Cortex of kidney (tissue), 1 donor: ENCODE measurements at places on chromosomes 7 and 10.

- DNase-seq = no peak
Measured at GRCh38 chr7:54856856-54857255, 97.8 kb upstream of the SEC61G start.

DNA sequence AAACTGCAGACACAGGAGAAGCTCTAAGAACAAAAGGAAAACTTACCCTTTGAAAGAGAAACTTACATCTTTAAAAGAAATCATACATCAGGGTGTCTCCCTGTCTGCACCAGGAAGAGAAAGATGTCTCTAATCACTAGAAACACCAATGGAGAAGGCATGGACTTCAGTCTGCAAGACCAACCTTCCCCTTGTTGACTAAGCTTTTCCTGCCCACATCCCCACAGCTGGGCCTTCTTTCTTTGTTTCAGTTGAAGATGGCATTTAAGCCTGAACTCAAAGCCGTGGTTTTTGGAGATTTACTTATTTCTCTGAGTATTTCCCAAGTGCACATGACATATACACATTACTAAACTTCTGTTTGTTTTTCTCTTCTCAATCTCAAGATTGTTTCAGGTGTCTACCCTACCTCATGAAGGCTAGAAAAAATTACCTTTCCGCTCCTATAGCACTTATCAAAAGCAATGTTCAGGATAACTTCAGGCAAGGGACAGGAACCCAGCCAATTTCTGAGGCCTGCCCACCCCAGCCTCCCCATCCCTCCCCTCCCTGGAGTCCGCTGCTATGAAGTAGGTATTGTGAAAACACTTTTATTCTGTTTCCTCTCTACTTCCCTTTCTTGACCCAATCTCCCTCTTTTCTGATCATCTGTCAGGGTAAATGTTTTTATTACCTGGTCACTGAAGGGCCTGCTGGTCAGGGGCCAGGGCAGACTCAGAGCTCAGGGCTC lies 2.8 kb upstream of the SLC29A3 start:
- no peak for DNase-seq

DNA sequence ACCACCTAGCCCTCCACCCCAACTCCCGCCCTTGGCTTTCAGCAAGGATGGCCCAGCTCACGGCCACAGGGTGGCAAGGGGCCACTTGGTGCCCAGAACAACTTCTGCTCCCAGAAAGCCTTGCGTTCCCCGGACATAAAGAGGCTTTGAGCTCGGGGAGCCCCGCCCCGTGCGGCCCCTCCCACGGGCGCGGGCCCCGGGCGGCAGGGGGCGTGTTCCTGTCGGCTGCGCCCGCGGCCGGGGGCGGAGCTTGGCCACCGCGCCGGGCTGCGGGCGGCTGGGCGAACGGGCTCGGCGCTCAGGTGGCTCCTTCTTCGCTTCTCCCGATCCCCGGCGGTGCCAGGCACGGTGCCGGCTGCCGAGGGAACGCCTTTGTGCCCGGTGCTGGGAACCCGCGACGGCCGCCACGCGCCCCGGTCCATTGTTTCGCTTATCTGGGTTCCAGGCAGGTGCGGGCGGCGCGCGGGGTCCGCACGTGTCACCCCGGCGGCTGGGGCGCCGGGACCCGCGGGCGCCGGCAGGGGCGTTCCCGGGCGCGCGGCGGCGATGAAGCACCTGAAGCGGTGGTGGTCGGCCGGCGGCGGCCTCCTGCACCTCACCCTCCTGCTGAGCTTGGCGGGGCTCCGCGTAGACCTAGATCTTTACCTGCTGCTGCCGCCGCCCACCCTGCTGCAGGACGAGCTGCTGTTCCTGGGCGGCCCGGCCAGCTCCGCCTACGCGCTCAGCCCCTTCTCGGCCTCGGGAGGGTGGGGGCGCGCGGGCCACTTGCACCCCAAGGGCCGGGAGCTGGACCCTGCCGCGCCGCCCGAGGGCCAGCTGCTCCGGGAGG lies at the start of gene NFE2L3:
Gene NFE2L3 (plus strand): TSS at position 246 of the 829 bp plus-strand sequence. CDS start 301 bp downstream, at position 547.
- DNase-seq = no peak

- no peak for DNase-seq
Measured at GRCh38 chr7:151125470-151125845, 39.2 kb downstream of the AGAP3 start.

DNA sequence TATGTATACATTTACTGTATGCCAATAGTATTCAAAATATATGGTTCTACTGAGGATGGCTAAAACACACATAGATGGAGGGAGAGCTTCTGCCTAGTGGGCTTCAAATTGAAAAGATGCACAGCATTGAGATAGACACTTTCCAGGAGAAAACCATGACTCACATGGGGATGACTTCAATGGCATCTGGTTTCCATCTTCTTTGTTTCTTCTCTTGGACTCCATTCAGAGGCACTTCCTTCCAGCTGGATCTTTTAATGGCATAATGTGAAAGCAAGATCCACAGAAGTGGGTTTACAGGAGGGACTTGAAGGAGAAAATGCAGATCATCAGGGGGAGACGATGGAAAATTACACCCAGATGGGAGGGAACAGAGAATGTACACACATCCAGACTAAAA lies 84.9 kb downstream of the ZNF365 start:
- no peak for DNase-seq

DNA sequence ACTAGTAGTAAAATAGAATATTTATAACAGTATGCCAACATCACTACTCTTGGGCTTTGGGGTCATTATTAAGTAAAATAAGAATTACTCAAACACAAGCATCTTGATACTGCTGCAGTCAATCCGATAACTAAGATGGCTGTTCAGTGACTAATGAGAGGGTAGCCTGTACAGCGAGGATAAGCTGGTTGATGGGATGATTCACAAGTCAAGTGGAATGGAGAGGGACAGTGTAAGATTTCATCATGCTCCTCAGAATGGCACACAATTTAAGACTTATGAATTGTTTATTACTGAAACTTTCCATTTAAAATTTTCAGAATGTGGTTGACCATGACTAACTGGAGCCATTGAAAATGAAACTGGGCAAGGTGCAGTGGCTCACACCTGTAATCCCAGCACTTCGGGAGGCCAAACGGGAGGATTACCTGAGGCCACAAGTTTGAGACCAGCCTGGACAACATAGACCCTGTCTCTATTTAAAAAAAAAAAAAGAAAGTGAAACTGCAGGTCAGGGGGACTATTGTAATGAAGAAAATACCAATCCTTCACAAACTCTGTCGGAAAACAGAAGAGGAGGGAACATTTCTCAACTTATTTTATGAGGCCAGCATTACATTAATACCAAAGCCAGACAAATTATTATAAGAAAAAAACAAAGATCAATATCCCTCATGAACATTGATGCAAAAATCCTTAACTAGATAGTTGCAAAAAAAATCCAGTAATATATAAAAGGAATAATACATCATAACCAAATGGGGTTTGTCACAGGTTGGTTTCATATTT lies 11.2 kb downstream of the AVL9 start:
- no peak for DNase-seq

DNA sequence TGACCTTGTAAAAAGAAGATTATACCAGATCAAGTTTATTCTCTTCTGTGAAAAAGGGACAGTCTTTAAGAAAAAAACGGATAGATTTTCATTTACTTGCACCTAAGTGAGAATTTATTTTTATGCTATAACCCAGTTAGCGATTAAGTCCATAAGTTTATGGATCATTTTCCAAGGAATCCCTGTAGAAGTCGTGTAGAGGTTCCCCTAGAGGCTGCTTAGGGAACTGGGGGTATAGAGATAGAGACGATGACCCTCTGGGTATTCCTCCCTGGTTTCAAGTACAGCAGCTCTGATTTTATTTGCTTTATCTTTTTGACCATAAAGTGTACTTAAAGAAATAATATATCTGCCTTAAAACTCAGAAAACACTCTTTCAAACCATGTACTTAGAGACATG lies 648.4 kb upstream of the LRRTM3 start:
- DNase-seq = no peak
